ENCODE measurements at places on chromosomes 3 and 15. TPM values are rescaled to one million over a fixed set of nuclear protein-coding genes. Genes with fewer than 3 reads are reported as not detected.

DNA sequence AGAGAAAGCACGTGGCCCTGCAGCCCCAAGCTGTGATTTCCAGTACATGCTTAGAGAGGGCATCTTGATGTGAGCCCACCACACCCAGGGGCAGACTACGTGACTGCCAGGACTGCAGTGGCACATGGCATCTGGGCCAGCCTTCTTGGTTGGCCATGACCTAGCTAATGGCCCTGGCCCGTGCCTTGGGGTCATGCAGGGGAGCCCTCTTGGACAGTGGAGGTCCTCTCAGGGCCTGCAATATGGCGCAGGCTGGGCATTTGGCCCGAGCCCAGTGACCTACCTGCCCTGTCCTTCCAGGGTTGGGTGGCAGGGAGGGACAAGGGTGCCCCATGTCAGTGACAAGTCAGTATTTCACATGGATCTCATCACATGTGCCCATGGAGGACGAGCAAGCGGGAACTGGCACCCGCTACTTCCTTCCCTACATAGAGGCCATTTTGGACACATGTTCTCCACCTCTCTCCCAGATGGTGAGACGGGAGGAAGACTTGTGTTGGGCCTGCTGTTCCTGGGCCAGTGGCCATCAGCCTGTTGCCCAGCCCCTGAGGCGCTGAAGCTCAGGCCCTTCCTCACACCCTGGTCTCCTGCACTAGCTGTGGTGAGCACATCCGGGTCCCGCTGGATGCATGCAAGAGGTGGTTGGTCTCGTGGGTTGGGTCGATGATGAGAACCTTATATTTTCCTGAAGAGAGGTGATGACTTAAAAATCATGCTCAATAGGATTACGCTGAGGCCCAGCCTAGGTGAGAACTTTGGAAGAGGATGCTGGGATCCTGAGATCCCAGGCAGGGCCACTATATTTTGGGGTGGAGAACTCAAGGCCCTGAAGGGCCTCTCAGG lies 195.6 kb downstream of the UBE3A start:
- no peak for DNase-seq

DNA sequence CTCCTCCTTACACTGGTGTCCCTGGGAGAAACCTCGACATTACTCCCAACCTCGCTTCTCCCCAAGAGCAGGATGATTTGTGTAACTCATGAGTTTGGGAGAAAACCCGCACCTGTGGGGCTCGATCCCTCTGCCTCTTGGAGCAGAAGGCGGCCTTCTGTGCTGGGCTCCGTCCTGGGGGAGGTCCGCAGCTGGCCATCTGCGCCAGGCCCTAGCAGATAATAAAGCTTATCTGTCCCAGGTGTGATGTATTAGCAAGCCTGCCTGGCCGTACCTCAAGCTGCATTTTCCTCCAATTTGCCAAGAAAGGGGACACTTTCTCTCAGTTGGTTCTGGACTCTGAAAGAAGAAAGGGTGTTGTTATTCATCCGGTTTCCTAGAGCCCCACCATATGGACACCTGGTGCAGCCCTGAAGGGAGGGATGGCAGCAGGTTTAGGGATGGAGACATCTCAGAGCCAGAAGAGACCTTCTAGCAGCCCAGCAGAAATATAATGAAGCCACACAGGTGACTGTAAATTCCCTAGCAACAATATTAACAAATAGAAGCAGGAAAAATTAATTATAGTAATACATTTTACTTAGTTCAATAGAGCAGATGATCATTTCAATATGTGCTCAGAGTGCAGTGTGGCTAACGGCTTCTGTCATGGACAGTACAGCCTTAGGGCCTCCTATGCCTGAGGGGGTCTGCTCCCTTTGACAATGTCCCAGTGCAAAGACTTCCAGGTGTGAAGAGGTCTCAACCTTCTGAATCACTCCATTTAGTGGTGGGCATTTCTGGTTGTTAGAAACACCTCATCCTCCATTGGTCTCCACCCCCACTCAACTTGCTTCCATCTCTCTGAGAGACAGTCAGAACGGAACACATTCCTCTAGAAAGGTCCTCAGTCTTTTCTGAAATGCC lies 94.8 kb downstream of the CPN2 start:
- DNase-seq = no peak

The BFSP2 gene
- not detected for total RNA-seq

The LYZL4 gene
- total RNA-seq = not detected

The DUT gene
- 133 TPM for total RNA-seq

DNA sequence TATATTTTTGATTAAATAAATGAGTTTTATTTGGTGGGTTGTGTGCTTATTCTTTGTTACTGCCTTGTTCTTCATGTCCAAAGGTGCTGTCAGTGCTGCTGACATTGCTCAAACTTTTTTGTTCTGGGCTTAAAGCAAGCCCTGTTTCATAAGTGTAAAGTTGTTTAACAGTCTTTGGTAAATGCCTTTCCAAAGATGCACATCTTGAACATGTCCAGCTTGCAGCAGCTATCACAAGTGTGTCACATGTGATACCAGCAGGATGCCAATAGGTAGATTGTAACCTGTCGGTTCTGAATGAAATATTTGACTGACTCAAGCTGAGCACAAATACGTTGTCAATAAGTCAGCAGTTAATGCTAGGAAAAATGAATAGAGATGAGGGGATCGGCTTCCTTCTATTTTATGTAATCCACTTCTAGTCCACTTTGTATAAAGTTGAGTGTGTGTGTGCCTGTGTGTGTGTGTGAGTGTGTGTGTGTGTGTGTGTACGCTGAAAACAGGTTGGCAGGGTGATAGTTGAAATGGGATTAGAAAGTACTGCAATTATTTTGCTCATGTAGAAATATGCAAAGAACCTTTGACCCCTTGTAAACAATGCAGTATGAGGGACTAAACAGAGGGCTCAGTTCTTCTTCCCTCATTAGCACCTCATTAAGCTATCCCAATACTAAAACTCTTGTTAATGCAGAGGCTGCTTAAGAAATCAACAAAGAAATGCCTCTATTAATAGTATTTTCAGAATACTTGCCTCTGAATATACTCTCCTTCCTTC lies 986.5 kb downstream of the TUSC7 start:
- no peak for DNase-seq

- no peak for DNase-seq
Measured at GRCh38 chr15:74955796-74956647, 550 bp downstream of the RPP25 start.

GRCh38 chr3:177203689-177204395 lies 6.6 kb upstream of the TBL1XR1 start:
- DNase-seq = no peak

The TRIM71 gene
- total RNA-seq = 111 TPM

DNA sequence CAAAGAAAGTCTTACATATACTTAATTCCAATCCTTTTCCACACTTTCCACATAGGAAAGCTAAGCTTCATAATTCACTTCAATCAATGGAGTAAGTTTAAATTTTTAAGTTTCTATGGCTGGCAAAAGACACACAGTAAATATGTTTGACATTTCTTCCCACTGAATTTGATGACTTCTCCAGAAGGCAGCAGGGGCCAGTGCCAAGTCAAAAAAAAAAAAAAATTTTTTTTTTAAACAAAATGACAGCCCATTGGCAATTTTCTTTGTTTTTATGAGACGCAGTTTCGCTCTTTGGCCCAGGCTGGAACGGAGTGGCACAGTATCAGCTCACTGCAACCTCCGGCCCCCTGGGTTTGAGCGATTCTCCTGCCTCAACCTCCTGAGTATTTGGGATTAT lies 28.7 kb downstream of the ATP13A3 start:
- no peak for DNase-seq

GRCh38 chr3:184337399-184337714 lies at the start of gene FAM131A:
Gene FAM131A, plus strand, starts transcription at chr3:184337600. Its CDS starts 31 bp downstream, at chr3:184337631.
- no peak for DNase-seq

GRCh38 chr3:69761896-69762767 lies 22.9 kb downstream of the MITF start:
- no peak for DNase-seq

DNA sequence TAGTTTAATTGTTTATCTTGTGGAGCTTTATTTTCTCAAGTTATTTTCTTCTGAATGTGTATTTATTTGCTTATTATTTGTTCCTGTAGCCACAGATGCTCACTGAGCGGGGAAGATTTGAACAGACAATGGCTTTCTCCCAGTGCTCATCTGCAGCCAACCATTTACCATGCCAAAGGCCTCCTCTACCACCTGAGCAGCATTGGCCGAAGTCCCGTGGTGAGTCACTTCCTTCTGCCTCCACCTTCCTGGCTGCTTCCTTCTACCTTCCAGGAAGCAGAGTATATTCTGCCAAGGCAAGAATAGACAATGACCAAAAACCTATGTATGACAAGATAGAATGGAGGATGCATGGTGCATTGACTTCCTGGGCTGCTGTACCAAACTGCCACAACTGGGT lies 443.1 kb downstream of the AGBL1 start:
- DNase-seq = no peak

- DNase-seq = no peak
Measured at GRCh38 chr3:2391896-2392295, 293.2 kb downstream of the CNTN4 start.

All from HepG2 (cell line).